ENCODE measurements at places on chromosomes 12 and 14.
A peak's percentile ranks its signal among the peaks of the same experiment; 100 is the strongest.

- DNase-seq = peak; percentile 11
These were observed 86.5 kb upstream of the CEP83 start for GRCh38 chr12:94545935-94546771.

GRCh38 chr14:26794731-26795130 is 196.9 kb upstream of the NOVA1 start:
- no peak for DNase-seq

GRCh38 chr14:65320661-65321308 is 91.7 kb upstream of the FUT8 start:
- DNase-seq = no peak

DNA sequence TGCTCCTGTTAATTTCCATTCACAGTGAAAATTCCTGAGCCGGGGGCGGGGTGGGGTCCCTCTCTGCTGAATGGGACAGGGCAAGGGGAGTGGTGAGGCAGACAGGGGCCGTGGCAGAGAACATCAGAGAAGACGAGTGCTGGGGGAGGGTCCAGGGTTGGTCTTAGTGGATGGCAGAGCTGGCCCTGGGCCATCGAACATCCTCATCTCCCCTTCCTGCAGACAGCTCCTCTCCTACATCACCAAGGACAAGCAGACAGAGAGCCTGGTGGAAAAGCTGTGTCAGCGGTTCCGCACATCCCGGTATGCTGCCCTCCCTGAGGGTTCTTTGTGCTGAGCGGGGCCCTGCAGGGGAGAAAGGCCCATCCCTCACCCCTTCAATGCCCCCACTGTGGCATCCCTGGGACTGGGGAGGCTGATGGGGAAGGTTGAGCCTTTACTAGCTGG is 5.0 kb upstream of the GAPDH start:
- no peak for DNase-seq

GRCh38 chr12:80413462-80413861 is 30.6 kb upstream of the PTPRQ start:
- peak; percentile 54 for DNase-seq

Data from NCI-H748 treated with DMSO at 0.1 percent for 48 hours (cell line).